ENCODE measurements at places on chromosomes 2 and 18.

DNA sequence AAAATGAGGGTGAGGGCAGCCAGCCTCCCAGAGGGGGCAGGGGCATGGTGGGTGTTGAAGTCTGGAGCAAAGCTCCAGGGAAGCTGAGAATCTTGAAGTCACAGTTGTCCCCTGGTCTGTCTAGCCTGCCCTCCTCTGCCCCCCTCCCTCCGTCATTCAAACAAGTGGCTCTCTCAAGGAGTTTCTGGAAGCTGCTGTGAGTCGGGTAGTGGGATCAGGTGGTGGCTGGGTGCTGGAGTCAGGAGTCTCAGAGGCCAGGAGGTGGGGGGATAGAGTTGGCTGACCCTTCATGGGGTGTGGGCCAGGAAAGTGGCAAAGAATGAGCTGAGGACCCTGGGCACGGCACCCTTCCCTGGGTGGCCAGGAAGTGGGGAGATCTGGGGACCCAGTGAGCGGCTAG, 495 bp upstream of the ASIC4 start:
- no peak for DNase-seq

DNA sequence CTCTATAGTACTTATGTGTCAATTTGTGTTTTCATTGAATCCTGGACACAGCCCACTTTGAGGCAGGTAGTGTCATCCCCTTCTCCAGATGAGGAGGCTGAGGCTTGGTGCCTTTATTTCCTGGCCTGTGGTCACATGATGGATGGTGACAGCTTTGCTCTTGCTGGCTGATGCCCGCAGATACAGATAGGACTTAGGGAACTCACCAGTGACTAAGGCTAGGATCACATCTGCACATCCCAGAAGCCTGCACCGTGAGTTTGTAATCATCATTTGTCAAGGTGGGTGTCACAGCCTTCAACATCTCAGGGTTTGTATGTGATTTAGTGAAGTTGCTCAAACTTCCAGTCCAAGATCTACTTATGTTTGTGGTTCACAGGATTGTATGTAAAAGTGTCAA, 295.1 kb upstream of the RAB12 start:
- no peak for DNase-seq

GRCh38 chr2:141767051-141767450, 363.8 kb downstream of the LRP1B start:
- DNase-seq: no peak

GRCh38 chr18:40066368-40066767, 1888.7 kb upstream of the PIK3C3 start:
- DNase-seq: no peak

GRCh38 chr2:219965287-219966194, 338.1 kb downstream of the SLC4A3 start:
- no peak for DNase-seq

DNA sequence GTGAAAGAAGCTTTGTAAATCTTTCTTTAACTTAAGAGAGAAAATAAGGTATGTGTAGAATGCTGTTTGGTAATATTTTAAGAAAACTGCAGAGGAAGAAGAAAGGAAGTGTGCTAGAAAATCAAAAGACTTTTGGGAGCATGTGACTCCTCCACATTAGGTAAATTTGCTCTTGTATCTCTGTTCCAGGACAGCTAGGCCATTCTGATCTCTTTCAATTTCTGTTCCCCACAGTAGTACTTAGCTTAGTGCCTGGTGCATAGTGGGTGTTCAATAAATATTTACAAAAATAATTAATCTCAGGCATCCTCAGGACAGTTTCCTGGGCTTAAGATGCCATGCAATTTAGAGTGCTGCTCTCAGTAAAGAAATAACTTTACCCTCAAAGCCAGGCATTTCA, 105.0 kb downstream of the GPD2 start:
- DNase-seq: no peak

- peak; percentile 58 for DNase-seq
These were observed 322.9 kb upstream of the KCNJ3 start for GRCh38 chr2:154375579-154375931.

DNA sequence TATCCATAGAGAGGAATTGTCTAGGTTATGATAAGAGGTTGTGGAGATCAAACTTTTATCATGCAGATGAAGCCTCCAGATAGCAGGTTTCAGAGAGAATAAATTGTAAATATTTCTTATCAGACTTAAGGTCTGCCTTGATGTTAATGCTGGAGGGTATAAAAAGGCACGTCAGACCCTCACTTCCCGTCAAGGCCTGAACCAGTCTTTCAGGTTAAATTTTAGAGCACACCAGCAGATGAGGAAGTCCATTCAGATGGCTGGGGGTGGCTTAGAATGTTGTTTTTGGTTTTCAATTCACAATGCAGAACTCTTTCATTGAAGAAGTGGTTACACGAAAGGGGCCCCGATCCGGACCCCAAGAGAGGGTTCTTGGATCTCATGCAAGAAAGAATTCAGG, 144.4 kb upstream of the FBXO11 start:
- no peak for DNase-seq

GRCh38 chr2:119426801-119427395, 4.8 kb upstream of the TMEM37 start:
- DNase-seq: no peak

DNA sequence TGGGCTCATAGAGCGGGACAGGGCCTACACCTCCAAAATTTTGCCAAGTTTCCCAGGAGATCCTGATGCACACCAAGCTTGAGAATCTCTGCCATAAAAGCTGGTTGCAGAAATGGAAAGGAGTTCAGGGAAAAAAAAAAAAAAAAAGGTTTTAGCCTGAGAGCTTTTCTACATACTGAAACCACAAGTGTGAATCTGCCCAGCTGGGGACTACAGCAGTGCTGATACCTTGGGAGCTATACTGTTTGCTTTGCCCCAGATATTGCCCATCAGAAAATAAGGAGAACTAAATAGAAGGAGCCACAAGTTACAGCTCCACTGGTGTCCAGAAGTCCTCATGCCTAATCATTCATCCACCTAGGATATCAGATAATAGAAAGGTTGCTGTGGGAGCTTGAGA, 38.4 kb upstream of the NCKAP5 start:
- DNase-seq: no peak

DNA sequence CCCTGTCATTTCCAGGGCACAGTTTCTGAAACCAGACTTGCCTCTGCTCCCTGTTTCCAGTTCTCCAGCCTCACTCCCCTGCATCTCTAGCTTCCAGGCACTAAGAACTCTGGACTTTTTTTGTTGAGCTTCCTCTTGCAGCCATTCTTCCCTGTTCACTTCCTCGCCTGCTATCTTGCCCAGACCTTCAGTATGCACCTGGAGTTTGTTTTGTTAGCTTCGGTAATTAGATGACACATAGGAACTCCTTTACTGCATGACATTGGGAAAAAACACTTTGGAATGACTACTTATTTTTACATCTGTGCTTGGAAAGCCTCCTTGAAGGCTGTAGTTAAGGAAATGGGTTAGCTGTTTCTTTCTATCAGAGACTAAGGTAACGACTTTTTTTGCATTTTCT, 35.2 kb downstream of the OTOF start:
- no peak for DNase-seq

- DNase-seq: no peak
These were observed 40.4 kb downstream of the L3MBTL4 start for GRCh38 chr18:6374340-6374739.

DNA sequence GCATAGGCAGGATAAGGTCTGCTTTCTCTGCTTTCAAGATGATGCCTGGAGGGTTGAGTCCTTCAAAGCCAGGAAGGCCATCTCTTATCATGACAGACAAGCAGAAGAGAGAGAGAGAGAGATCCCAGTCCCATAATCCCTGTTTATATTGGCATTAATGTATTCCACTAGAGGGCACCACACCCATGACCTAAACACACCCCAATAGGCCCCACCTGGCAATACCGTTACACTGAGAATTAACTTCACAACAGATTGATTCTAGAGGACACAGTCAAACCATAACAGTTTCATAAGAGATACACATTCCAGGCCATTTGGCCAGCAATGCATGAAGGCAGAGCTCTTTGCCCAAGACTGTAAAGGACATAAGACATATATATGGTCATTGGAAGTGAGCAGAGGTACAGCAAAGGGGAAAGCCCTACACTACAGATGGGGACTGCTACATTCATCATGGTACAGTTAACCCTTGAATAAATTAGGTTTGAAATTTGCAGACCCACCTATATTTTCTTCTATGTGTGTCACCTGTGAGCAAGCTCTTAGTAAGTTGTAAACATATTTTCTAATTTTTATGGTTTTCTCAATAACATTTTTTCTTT, 1516.1 kb downstream of the RPIA start:
- no peak for DNase-seq

DNA sequence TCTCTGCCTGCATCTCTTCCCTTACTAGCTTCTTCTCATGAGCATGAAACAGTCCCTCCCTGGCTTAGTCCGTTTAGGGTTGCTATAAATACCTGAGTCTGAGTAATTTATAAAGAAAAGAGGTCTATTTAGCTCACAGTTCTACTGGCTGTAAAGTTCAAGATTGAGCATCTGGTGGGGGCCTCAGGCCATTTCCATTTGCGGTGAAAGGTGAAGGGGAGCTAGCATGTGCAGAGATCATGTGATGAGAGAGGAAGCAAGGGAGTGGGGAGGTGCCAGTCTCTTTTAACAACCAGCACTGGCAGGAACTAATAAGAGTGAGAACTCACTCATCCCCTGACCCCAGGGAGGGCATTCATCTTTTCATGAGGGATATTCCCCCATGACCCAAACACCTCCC, 26.8 kb downstream of the RHBDD1 start:
- no peak for DNase-seq

GRCh38 chr2:224973112-224974016, 68.9 kb downstream of the DOCK10 start:
- DNase-seq: no peak

- no peak for DNase-seq
These were observed 1653.3 kb upstream of the TMEFF2 start for GRCh38 chr2:193847991-193848390.

DNA sequence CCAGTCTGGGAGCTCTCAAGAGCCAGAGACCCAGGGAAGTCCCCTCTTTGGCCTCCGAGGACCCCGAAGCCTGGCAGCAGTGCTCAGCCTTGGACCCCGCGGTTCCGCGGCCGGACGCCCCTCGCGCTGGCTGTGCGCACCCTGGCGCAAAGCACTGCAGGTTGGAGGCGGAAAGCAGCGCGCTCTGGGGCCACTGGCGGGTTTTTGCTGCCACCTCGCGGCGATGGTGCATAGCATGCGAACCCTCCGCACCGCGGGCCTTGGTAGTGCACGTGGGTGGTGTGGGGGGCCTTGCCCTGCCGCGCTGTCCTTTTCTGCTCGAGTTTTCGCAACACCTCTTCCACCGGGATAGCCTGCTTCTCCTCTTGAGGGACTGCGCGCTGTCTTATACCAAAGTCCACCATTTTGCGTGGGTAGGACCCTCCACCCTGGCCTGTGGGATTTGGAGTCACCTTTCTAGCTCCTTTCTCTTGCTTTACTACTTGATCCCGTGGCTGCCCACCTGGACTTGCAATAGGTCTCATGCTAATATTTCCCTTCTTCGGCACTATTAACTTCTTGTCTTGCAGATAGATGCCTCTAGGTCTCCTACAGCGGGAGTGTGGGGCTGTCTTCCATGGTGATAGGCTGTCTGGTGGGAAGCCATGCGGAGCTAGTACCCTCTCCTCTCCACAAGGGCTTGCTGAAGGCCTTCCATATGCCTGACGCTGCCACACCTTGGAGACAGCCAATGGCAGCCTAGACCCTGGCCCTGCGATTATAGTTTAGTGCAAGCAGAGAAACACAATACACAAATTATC, 14.3 kb downstream of the SIX3 start:
- DNase-seq: peak; percentile 13

DNA sequence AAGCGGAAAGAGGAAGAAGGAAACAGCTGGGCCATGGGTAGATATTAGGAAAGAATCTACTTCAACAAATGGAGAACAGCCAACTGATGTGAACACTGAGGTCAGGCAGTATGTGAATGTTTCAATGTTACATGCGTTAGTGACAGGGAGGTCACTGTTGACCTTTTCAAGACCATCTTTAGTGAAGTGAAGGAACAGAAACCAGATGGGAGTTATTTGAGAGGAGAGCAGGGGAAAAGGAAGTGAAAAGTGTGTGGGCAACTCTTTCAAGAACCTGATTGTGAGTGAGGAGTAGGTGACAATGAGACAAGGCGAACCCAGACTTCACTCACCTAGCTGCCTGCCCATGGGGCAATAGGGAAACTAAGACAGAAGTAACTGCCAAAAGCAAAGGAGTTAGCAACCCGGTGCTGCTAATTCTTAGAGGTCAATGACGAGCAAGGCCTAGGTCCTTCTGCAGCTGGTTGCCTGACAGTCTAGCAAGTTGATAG, 67.0 kb downstream of the SP3 start:
- no peak for DNase-seq

DNA sequence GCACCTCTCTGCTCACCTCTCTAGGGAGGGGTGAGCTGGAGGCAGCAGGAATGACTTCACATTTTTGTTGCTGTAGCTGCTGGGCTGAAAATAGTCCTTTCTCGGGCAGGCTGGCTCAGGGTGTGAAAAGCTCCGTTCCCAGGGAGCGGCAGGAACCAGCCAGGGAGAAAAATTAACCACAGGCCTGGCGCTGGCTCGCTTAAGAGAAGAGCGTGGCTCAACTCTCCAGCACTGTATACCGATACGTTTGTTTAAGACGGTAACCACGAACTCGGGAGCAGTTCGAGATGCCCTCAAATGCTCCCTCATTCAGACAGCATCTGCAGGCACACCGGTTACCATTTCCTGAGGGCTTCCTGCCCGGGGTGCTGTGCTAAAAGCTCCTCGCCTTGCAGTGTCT, 129.6 kb downstream of the CELF4 start:
- no peak for DNase-seq

GRCh38 chr2:17334300-17334699, 183.9 kb downstream of the RAD51AP2 start:
- DNase-seq: peak; percentile 64

DNA sequence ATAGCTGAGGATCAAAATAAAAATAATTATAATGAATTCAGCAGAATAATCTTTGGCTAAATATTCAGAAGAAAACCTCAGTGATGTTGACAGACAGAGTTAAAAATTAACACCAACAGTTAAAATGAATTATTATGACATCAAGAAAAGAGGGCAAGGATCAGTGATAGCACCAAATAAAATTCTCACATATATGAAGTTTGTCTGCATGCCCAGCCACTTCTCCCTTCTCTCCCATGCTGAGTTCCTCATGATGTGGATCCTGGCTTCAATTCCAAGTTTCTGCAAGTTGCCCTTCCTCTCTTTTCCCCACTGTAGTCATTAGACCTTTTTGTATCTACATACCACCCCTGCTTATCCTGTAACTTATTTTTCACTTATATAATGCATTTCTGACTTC, 6.8 kb downstream of the STRADB start:
- DNase-seq: no peak

GRCh38 chr18:48076461-48076860, 146.0 kb upstream of the SMAD2 start:
- DNase-seq: no peak

DNA sequence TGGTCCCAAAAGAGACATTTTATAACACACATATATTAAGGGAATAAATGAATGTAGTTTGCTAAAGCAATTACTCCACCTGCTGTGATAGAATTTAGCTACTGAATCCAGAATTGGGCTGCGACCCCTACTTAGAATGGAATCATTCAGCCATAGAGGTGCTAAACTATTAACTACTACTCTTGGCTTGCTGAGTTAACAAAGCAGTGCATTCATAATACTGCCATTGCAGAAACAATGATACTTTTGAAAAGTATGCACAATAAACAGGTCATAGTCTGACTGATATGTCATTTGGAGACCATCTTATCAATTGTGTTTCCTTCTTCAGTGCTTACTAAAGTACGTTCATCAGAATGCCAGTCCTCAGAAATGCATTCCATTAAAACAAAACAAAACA, 273.6 kb downstream of the PIEZO2 start:
- DNase-seq: no peak

All from cerebellar nuclear complex (tissue), 1 donor.